Stimulated activated CD8-positive, alpha-beta memory T cell treated with anti-CD3 and anti-CD28 coated beads, Interleukin-4, amount 100 ng/mL, for 4 hours (primary cell): ENCODE measurements at places on chromosomes 3 and 15.

GRCh38 chr3:88005066-88005465 lies 53.7 kb downstream of the CGGBP1 start:
- DNase-seq = no peak

DNA sequence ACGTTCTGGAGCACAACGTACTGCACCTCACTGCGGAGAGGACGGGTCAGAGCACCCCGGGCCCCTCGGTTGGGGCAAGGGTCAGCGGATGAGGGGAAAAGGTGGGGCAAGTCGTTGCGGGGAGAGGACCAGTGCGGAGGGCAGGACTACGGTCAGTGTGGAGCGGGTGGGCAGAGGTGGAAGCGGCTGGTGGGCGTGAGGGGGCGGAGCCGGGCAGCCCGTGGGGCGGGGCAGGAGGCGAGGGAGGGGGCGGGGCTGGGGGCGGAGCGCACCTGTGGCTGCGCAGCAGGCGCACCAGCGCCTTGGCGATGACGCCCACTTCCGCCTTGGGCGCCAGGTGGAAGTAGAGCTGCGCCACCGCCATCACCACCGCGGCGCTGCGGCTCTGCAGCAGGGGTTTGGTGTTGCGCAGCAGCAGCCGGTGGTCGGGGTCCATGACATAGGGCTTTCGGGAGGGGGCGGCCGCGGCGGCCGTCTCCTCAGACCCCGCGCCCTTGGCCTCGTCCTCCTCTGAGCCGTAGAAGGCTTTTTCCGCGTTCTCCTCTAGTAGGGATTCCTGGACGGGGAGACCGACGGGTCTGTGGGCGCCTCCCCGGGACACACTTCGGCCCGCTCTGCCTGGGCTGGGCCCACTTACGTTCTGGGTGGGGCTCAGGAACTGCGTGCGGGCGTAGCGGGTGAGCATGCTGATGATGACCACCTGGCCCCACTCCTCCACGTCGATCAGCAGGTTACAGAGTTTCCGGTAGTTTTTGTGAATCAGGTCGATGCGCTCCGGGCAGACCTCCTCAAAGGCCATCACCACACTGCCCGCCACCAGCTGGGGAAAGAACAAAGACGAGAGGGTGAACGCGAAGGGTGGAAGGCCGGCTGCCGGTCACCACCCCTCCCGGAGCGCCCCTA lies 29.2 kb downstream of the AP3B2 start:
- DNase-seq = peak; percentile 66

DNA sequence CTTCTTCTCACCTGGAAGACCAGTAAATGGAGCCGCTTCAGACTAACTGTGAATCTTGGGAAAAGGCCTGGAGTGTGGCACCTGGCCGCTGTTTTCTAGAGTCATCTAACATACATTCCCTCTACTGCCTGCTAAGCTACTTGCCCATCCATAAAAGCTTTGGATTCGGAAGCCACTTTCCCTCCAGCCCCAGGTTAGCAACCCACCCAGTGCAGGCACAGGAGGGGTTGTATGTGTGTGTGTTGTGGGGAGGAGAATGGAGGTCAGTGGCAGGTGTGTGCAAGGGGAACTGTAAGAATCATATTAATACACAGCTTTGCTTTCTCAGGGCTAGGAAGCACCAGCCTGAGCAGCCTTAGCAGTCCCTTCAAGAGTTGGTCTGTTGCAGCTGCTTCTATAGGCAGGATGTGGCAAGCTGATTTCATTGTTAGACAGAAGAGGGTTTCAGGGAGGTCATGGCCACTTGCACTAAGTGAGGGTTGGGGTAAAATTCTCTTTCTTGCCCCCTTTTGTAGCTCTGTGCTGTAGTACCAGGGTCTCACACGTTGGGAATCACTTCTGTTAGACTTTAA lies 8.9 kb downstream of the NSUN3 start:
- no peak for DNase-seq

DNA sequence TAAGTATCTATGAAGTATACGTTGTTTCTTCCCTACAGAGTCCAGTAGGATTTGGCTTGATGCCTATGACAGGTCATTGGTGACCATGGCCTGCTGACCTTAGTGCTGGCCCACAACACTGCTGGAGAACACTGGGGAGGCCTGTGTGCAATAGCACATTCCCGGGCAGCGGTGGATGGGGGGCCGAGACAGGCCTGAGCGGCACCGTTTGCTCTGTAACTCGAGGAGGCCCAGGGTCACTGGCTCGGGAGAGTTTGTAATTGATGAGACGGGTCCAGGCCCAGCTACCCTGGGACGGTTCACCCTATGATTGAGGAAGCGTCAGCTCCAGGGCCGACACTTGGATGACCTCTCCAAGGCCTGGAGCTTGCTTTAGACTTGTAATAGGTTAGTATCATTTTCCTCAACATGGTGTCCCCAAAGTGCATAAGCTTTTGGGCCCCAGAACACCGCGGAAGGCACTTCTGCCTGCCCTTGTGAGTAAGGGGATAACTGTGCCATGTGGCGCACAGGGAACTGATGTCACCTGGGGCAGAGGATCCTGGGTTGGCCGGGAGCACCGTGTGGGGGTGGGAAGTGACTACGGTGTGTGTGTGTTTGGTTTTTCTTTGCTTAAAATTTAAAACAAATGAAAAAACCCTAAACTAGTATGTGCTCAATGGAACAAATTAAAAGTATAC lies 12.0 kb downstream of the TRPM1 start:
- DNase-seq = no peak

- no peak for DNase-seq
Measured at GRCh38 chr3:25582242-25582641, 82.5 kb downstream of the TOP2B start.

DNA sequence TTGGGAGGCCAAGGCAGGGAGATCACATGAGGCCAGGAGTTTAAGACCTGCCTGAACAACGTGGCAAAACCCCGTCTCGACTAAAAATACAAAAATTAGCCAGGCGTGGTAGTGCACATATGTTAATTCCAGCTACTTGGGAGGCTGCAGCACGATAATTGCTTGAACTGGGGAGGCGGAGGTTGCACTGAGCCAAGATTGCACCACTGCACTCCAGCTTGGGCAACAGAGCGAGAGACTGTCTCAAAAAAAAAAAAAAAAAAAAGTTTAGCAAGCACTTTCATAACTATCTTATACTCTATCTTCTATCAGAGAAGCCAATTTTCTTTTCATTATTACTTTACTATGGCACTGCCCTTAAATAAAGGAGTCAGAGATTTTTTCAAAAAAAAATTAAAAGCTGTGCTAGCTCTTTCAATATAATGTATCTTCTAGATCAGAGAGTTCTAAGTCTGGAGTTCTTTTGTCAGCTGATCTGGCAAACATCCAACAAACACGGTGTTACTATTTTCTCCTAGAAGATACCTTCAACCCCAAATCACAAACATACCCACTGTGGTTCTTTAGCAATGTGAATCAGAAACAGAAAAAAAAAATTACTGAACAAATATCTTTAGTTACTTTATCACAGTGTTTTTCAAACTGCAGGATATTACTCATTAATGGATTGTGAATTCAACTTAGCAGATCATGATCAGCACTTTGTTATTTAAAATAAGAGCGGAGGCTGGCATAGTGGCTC lies 3.0 kb downstream of the ZNF770 start:
- no peak for DNase-seq

GRCh38 chr3:123757281-123757940 lies 126.7 kb downstream of the MYLK start:
- DNase-seq = no peak

DNA sequence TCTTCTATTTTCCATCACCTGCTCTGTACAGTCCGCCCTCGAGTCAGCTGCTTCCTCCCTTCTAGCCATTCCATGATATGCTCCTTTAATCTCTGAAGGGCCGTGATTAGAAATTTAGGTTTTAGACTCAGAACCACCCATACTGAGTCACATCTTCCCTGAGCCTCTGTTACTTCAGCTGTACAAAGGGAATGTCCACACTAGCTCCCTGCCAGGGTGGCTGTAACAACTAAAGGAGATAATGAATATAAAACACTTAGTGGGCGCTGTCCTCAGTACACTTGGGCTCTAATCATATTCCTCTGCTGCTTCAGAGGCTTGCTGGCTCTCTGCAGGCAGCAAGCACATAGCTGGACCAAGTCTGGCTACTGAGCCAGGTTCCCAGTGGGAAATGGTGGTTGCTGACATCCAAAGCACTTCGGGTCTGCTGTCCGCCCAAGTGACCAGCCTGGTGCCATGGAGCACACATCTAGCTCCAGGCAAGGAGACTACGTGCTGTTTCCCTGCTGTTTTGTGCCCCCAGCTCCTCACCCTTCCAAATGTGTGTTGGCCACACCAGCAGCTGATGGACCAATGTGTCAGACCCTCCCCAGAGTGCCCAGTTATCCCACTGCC lies 901 bp upstream of the CHST14 start:
- DNase-seq = no peak

GRCh38 chr3:8204853-8205650 lies 296.6 kb upstream of the LMCD1 start:
- no peak for DNase-seq

DNA sequence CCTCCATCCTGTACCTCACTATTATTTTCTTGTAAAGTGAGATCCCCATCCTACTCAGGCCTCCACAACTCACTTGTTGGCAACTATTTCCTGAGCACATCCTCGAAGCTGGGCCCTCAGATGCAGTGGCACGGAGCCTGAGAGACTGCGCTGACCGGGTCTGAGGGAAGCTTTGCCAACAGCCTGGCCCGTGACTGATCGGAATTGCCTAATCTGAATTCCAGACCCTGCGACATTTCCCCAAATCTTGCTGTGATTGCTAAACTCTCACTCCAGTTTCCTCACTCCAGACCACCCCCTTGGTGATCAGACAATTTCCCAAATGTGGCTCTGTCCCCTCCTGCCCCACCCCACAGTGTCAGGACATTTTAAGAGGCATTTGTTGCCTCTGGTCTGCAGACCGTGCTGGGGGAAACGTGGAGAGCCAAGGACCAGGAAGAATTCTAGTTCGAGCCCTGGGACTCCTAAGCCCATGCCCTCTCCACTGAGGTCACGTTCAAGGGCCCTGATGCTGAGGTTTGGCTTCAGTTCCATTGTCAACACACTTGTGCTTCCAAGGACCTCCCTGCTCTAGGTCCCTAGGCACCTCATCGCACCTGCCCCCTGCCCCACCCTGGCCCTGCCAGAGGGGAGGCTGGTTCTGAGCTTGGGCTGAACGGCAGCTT lies 22.8 kb downstream of the KLHL25 start:
- no peak for DNase-seq

- no peak for DNase-seq
Measured at GRCh38 chr3:192570821-192571791, 156.2 kb downstream of the FGF12 start.

GRCh38 chr3:138303474-138303873 lies 26.2 kb downstream of the NME9 start:
- no peak for DNase-seq

GRCh38 chr3:71917545-71917944 lies 132.6 kb upstream of the PROK2 start:
- no peak for DNase-seq

DNA sequence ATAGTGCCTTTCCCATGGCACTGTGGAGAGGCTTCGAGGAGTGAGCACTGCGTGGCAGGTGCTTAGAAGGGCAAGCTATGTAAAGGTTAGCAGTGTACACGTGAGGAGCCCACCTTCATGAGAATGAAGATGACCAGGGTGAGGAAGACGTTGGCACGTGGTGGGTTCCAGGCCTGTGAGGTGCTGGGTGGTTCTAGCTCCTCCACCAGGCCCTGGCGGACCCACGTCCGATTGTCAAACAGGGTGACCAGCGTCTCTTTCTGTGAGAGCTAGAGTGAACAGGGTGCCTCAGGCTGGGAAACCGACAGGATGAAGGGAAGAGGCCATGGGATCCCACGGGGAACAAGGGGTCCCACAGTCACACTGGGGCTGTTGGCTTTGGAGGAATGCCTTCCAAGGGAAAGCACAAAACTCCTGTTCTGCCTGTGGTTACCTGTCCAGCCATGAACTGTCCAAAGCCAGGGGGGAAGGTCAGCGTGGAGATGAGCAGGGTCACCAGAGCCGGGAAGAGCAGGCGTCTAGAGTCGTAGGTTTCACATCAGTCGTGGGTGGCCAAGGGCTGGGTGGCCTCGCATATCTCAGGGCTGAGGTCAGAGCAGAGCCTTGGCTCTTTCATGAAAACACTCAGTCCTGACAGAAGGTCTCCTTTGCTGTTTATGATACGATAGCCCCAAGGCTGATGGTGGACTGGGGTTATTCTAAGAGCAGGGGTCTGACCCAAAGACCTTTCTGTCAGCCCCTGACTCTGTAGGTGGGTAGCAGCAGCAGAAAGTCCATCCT lies 6.0 kb downstream of the CLCN2 start:
- DNase-seq = no peak

DNA sequence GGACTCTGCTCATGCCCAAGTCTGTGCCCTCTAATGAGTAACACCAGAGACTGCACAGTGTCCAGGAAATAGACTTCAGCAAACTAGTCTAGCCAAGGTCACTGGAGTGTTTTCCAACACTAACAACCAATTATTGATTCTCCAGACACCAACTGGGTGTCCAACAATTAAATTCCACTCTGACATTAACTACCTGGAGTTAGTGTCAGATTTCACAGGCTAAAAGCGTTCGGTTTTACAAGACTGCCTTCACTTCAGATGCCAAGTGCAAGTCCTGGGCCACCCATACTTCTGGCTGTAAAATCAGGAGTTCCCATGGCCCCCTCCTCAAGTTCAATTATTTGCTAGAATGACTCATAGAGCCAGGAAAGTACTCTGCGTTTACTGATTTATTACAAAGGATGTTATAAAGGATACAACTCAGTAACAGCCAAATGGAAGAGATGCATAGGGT lies 20.8 kb upstream of the CFAP161 start:
- DNase-seq = no peak

GRCh38 chr15:96243701-96244100 lies 86.8 kb upstream of the NR2F2 start:
- DNase-seq = no peak

GRCh38 chr15:81783586-81783985 lies 262.2 kb downstream of the MEX3B start:
- DNase-seq = no peak

DNA sequence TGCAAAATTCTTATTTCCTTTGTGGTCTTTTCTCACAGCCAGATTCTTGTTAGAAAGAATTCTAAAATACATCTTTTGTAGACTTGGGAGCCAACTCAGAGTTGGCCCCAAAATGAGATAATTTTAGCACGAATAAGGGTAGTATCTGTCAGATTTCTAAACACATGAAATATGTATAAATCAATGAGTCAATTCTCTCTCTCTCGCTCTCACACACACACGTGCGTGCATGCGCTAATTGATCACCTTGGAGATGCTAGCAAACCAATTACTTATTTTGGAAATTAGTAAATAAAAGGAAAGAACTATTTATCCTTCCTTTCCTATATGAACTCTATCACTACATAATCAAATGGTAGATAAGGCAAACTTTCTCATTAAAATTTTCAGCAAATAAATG lies 32.9 kb upstream of the PIK3R4 start:
- DNase-seq = no peak

- DNase-seq = no peak
Measured at GRCh38 chr3:66004244-66004643, 34.5 kb downstream of the MAGI1 start.

- no peak for DNase-seq
Measured at GRCh38 chr15:83365370-83365938, 81.0 kb upstream of the BNC1 start.

- DNase-seq = no peak
Measured at GRCh38 chr3:51938780-51939425, 2.8 kb downstream of the RRP9 start.
